ENCODE measurements at places on chromosomes 6 and 20.

GRCh38 chr6:25112322-25112773, 166.8 kb upstream of the CARMIL1 start:
- no peak for DNase-seq

DNA sequence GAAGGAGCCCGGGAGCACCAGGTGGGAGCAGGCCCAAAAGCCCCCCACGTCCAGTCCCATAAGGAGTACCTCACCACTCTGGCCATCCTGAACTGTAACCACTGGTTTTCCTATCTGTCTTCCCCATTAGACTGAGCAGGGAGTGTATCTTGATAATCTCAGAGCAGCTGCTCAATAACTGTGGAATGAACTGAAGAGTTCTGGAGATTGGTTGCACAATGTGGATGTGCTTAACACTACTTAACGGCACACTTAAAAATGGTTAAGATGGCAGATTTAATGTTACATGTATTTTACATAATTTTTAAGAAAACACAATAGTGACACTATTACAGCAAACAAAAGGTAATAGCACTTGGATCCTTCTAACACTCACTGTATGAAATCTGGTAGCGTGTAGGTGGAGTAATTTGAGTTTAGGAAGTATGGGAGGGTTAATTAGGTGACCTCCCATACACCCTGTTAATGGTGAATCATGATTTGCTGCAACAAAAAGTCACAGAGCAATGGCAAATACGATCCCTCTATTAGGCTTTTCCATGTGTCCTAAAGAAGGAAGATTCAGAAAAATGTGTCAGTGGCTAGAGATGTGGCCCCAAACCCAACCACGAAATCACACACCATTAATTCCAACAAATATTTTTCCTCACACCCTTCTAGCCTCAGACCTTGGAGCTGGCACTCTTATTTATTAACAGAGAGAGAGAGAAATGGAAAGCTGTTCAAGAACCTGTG, 18.4 kb downstream of the TRAM2 start:
- no peak for DNase-seq

DNA sequence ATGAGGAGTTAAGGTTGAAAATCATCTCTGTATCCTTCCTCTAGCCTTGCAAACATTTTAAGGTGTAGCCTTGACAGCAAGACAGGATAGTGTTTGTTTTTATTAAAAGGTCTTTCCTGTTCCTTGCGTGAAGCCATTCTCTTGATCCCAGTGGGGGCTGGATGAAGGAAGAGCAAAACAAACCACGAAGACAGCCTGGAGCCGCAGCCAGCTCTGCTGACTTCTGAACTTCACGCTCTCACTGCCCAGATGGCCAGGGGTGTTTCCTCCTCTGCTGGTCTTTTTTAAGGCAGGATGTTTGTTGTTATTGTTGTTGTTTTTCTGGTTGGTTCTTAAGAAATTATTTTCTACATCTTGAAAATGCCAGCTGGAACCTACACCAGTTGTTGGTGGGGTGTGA, 156.4 kb downstream of the MTHFD1L start:
- no peak for DNase-seq

DNA sequence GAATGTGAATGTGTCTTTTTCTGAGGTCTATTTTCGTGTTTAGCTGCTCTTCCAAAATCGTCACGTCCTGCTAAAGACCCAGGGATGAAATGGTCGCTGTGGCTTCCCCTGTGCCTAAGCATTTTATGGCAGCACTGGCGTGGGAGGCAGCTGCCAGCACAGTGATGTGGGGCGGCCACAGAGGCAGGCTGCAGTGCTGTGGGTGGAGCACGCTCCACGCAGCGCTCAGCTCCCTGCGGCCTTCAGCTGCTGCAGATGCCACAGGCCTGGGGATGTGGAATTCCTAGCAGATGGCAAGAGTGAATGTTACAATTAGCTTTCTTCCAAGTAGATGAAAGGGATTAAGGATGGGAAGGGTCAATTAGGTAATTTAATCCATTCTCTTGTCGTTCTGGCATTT, 242.6 kb downstream of the SMOC2 start:
- DNase-seq: no peak

GRCh38 chr20:19876828-19877460, 118.9 kb downstream of the RIN2 start:
- DNase-seq: no peak

DNA sequence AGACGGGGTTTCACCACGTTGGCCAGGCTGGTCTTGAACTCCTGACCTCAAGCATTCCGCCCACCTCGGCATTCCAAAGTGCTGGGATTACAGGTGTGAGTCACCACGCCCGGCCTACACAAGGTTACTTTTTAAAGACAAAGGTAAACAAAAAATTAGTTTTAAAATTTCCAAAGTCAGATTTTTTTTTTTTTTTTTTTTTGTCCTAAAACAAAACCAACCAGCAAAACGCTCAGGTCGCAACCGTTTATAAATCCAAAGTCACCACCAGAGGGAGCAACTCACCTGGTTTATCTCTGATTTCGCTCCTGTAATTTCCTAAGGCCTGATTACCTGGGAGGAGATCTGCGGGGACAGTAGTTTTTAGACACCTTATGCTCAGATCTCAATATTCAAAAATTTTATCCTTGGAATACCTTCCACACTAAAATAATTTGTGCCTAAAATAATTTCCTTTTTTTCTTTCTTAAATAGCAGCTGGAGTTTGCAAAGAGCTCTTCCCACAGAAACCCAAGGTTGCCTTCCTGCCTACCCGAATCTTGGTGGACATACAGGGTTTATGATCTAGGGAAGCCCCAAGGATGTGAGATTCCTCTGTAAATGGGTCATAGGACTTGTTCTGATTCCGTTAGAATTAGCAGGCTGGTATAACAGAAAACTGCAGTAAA, 19.8 kb upstream of the TREM1 start:
- peak; percentile 23 for DNase-seq

DNA sequence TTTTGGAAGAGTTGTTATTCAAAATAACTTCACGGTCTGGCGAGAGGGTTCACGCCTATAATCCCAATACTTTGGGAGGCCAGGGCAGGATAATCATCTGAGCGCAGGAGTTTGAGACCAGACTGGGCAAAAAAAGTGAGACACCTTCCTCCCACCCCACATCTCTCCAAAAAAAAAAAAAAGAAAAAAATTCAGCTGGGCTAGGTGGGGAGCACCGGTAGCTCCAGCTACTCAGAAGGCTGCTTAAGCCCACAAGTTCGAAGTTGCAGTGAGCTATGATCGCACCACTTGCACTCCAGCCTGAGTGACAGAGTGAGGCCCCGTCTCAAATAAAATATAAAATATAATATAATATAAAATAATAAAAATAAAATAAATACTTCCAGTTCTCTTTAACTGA, 10.4 kb downstream of the OR2B2 start:
- no peak for DNase-seq

DNA sequence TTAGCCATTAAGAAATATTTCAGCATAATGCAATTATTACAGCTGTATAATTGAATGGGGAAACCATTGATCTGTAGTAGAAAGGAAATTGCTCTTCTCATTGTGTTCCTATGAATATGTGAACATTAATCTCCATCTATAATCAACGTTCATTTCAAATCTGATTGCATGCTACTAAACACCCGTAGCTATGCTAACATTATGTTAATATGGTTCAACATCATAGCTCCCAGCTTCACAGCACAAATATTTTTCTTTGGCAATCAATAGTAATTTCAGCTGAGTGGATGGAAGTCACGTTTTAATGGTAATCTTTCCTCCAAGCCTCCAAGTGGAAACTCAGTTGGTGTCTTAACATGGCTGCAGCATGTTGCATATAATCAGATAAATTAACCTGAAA, 454.4 kb downstream of the MAFB start:
- DNase-seq: no peak

GRCh38 chr6:69729870-69730449, 66.8 kb downstream of the LMBRD1 start:
- DNase-seq: no peak

GRCh38 chr20:38222231-38222922, 38.2 kb downstream of the KIAA1755 start:
- peak; percentile 55 for DNase-seq

GRCh38 chr6:45388328-45388727, 10.6 kb upstream of the SUPT3H start:
- DNase-seq: no peak

DNA sequence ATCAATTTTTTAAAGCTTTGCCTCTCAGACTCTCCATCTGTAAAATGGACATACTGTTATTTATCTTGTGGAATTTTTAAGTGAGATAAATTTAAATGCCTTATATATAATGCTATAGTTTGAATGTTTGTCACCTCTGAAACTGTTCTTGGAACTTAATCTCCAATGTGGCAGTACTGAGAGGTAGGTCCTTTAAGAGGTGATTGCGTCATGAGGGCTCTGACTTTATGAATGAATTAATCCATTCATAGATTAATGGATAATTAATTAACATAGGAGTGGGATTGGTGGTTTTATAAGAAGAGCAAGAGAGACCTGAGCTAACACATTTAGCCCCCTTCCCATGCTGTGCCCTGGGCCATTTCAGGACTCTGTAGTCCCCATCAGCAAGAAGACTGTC, 326.3 kb upstream of the TSHZ2 start:
- no peak for DNase-seq

DNA sequence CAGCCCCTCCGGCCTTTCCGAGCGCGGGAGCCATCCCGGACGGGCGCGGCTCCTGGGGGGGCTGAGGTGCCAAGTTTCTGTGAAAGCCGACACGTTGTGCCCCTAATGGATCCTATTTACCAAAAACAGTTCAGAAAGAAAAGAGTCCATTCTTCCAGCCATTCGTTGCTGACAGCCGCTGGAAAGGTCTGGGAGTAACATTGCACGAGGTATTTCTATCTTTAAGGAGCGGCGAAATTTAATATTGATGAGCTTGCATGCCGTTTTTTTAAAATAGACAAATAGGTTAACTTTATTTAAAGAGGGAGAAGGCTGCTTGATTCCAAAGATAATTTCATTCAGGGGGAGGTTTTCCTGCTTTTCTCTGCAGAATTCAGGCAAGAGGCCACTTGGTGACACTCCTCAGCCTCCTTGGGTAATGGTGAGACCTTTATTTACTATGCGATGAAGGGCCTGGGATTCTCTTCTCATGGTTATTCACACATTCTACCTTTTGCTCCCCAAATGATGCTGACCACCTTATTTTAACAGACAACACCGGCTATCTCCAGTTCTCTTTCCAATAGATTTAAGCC, 988 bp downstream of the TIAM2 start:
- no peak for DNase-seq

DNA sequence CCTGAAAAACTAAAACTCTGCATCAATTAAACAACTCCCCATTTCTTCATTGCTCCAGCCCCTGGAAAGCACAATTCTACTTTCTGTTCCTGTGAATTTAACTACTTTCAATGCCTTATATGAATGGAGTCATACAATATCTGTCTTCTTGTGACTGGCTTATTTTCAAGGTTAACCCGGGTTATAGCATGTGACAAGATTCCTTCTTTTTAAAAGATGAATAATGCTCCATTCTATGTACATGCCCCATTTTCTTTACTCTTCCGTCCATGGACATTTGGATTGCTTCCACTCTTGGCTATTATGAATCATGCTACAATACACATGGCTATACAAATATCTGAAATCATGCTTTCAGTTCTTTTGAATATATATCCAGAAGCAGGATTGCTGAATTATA, 334.9 kb upstream of the ID4 start:
- no peak for DNase-seq

DNA sequence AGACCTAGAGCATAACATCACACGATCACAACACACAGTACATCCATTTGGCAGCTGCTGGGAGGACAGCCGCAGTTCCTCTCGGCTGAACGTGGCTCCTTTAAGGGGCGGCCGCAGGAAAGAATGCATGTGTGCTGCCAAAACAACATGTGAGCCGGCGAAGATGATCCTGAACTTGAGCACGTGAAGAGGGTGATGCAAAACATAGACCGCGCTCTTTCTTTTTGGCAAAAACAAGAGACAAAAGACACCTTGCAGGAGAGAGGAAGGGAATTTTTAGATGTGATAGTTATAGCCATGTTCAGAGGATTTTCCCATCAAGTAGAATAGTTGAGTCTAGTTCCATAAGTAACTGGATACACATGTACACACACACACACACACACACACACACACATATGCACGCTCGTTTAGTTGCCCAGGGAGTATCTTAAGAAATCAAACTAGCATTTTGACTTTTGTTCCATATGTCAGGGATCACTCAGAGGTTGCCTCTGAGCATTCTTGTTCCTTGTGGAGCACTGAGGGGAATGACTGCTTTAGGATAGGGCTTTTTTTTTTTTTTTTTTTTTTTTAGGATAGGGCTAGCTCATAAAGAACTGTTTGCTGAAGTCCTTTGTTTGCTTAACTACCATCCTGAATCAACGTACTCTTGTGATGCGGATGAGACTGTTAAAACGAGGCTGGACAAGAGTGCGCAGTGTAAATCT, 21.7 kb upstream of the RANBP9 start:
- DNase-seq: no peak

DNA sequence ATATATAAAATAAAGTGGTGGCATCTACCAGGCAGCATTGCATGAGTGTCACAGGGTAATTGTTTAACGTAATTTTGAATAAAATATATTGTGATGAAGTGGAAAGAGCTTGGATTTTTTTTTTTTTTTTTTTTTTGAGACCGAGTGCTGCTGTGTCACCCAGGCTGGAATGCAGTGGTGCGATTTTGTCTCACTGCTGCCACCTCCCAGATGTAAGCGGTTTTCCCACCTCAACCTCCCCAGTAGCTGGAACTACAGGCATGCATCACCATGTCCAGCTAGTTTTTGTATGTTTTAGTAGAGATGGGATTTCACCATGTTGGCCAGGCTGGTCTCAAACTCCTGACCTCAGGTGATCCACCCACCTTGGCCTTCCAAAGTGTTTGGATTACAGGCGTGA, 81.1 kb upstream of the SMIM8 start:
- no peak for DNase-seq

DNA sequence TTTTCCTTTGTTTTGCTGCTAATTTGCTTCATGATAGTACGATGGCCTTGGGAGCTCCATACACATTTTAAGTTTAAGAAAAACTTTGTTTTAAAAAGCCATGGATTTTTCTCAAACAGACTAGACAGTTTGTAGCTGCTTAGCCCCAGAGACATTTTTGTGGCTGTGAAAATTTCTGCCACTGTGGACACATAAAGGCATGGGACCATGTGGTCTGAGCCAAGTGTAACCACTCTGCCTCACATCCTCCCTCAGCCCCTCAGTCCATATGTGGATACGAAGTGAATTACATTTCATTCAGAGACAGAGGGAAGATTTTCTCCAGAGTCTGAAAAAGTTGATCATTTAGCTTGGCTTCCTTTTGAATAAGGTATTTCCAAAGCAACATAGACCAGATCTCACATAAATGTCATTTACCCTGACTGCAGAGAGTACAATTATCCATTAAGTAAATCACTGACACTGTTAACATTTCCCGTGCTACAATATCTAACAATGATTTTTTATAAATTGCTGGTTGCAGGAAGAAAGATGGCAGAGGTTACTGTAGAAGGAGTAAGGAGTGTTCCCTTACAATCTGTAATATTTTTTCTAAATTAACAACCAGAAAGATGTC, 87.4 kb downstream of the GJA1 start:
- no peak for DNase-seq

- DNase-seq: no peak
Observed at GRCh38 chr6:160261991-160262680, 3.5 kb upstream of the SLC22A2 start.

GRCh38 chr20:51749674-51750036, 18.5 kb downstream of the ATP9A start:
- DNase-seq: no peak

- DNase-seq: no peak
Observed at GRCh38 chr20:54126806-54127655, 46.8 kb downstream of the CYP24A1 start.

- no peak for DNase-seq
Observed at GRCh38 chr6:116265041-116265829, 11.4 kb upstream of the TSPYL4 start.

- no peak for DNase-seq
Observed at GRCh38 chr6:111428811-111429210, 54.2 kb downstream of the REV3L start.

GRCh38 chr6:73076211-73076954, 148.9 kb downstream of the KHDC1L start:
- no peak for DNase-seq

Measured in stimulated activated naive CD8-positive, alpha-beta T cell treated with anti-CD3 and anti-CD28 coated beads, Interleukin-15, amount 100 ng/mL, for 72 hours (primary cell).